Vagina (tissue), 2 donors: ENCODE measurements at places on chromosomes 5 and 9. TPM values are rescaled to one million over a fixed set of nuclear protein-coding genes. Genes with fewer than 3 reads are reported as not detected.
A peak's percentile ranks its signal among the peaks of the same experiment; 100 is the strongest.

- H3K36me3 ChIP-seq = no peaks in the 10 kb centered on the region
- no peaks in the 10 kb centered on the region for H3K4me1 ChIP-seq
- H3K27ac ChIP-seq = no peak overlapping the region
- no peak for DNase-seq
- H3K4me3 ChIP-seq = no peak overlapping the region
- no peaks in the 10 kb centered on the region for H3K27me3 ChIP-seq
Observed at GRCh38 chr5:40364441-40364840, 315.3 kb upstream of the PTGER4 start.

DNA sequence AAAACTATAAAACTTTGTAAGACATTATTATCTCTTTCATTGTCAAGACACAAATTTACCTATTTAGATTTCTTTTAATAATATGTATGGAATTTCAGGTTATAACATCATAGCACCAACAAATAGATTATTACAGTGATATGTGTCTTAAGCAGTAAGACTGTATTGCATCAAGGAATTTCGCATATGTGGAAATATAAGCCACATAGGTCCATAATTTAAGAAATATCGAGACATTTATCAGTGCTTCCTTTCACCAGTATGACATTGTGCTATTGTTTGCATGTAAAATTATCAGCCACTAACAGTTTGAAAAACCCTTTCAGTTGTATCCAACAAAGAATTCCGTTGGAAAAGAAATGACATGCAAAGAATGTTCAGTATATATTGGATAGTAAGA is 186.7 kb upstream of the RASA1 start:
- no peak overlapping the region for H3K4me3 ChIP-seq
- DNase-seq = no peak
- H3K27ac ChIP-seq = no peak overlapping the region
- H3K4me1 ChIP-seq = no peaks in the 10 kb centered on the region

The MARCHF11 gene
- not detected for total RNA-seq

GRCh38 chr9:38331141-38331540 is 61.4 kb upstream of the ALDH1B1 start:
- no peaks in the 10 kb centered on the region for H3K4me1 ChIP-seq
- peak; percentile 37 for DNase-seq
- H3K27ac ChIP-seq = no peak overlapping the region
- H3K27me3 ChIP-seq = no peaks in the 10 kb centered on the region

The GPRIN1 gene
- 0.49 TPM for total RNA-seq

The SLC6A19 gene
- total RNA-seq = not detected

- H3K27ac ChIP-seq = no peak overlapping the region
- no peaks in the 10 kb centered on the region for H3K27me3 ChIP-seq
- no peaks in the 10 kb centered on the region for H3K36me3 ChIP-seq
- H3K4me3 ChIP-seq = no peak overlapping the region
- DNase-seq = no peak
- no peaks in the 10 kb centered on the region for H3K4me1 ChIP-seq
Observed at GRCh38 chr9:95927271-95928004, 51.9 kb downstream of the ERCC6L2 start.

- peak overlapping the region; percentile 93 for H3K27ac ChIP-seq
- H3K4me1 ChIP-seq = peaks cover 56% of the 10 kb centered on the region
- H3K36me3 ChIP-seq = no peaks in the 10 kb centered on the region
- peak overlapping the region; percentile 99 for H3K4me3 ChIP-seq
- no peak for DNase-seq
Observed at GRCh38 chr9:93098236-93098946, 2.4 kb downstream of the CARD19 start.

DNA sequence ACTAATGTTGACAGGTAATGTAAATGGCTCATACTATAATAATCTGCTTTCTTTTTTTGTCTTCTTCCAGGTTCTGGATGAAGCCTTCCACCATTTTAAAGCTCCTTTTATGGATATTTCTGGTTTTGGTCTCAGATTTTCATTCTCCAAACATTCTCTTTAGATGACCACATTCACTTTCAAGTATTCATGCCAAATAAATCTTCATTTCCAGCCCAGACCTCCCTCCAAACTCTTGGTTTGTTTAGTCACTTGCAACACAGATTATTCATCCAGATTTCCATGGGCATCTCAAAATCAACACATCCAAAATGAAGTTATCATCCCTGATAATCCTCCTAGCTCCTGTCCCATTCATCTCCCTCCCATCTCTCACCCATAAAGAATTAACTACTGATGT is 40.3 kb upstream of the SVEP1 start:
- DNase-seq = no peak
- H3K4me1 ChIP-seq = no peaks in the 10 kb centered on the region

DNA sequence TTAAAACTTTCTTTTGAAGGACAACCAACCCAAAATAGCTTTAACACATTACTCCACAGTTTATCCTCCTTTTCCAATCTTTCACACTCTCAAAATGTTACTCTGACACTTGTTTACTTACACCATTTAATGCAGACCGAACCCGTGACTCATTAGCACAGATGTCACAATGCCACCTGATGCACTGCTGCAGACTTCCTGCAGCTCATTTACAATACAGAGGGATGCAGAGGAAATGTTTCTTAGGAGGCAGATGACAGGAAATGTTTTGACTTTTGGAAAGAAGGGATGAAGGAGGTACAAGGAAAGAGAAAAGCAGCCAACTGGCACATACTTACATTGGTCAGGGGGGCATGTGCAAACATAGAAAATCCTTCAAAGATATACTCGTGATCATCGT is 39.0 kb downstream of the DROSHA start:
- no peaks in the 10 kb centered on the region for H3K27me3 ChIP-seq
- H3K4me3 ChIP-seq = no peak overlapping the region
- no peak for DNase-seq
- no peaks in the 10 kb centered on the region for H3K4me1 ChIP-seq

The PCDHGA10 gene
- total RNA-seq = 10.6 TPM

GRCh38 chr5:106737111-106737510 is 933.6 kb downstream of the EFNA5 start:
- no peak overlapping the region for H3K27ac ChIP-seq
- H3K27me3 ChIP-seq = no peaks in the 10 kb centered on the region
- no peaks in the 10 kb centered on the region for H3K4me1 ChIP-seq
- DNase-seq = no peak

DNA sequence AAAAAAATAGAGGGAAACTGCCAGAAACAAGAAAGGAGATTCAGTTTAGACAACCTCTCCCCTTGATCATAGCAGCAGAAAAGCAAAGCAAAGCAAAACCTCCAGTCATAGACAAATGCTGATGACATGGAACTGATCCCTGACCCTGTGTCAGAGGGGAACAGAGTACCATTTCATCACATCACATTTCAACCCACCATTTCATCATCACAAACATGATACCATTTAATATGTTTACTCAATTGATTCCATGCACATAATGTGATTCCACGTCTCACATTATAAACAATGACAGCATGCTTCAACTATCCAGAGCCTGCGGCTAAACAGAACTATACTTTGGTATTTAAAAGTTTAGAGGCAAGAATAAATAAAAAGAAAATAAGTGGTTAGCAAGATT is 28.7 kb upstream of the ACOT12 start:
- H3K27me3 ChIP-seq = no peaks in the 10 kb centered on the region
- H3K4me1 ChIP-seq = peaks cover 26% of the 10 kb centered on the region
- no peak for DNase-seq
- H3K4me3 ChIP-seq = no peak overlapping the region
- H3K36me3 ChIP-seq = no peaks in the 10 kb centered on the region

The CXCL14 gene
- total RNA-seq = 62.1 TPM

DNA sequence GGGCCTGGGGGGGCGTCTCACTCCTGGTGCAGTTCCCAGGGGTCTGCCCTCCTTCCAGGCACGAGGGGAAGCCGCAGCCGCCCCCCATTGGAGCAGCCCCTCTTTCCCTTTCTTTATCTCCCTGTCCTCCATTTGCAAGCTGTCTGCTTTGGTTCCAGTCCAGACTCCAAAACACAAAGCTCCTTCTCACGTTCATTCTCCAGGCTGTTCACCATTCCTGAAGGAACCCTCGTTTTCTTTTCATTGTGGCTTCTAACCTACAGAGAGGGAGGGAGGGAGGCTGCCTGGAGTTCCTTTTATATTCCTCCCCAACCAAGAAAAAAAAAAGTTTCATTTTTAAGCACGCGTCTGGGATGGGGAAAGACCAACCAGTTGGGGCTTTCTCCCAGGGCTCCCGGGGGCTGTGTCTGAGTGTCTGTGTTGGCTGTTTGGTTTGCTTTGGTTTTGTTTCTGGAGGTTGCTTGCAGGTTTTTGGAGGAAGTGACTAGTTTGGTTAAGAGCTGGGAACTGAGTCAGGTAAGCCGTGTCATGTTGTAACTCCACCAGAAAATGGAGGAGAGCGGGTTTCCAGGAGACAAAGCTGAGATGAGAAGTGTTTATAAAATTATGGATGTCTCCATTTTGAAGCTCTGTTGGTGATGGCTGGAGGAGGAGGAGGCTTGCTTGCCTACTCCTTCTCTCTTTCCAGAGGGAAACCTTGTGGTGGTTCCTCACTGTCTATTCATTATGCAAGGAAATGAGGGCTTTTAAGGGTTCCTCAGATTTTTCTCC is 1.6 kb downstream of the ZNF462 start:
- H3K36me3 ChIP-seq = no peaks in the 10 kb centered on the region
- H3K27ac ChIP-seq = peak overlapping the region; percentile 91
- DNase-seq = no peak
- no peaks in the 10 kb centered on the region for H3K27me3 ChIP-seq

- no peak for DNase-seq
- H3K27me3 ChIP-seq = no peaks in the 10 kb centered on the region
- no peaks in the 10 kb centered on the region for H3K4me1 ChIP-seq
- no peak overlapping the region for H3K27ac ChIP-seq
- H3K4me3 ChIP-seq = no peak overlapping the region
- peaks cover 49% of the 10 kb centered on the region for H3K36me3 ChIP-seq
Observed at GRCh38 chr9:136831002-136831719, 11.1 kb upstream of the AJM1 start.

The PCDHGC4 gene
- total RNA-seq = 4.9 TPM

GRCh38 chr9:134618163-134618832 is 23.3 kb upstream of the COL5A1 start:
- H3K27ac ChIP-seq = no peak overlapping the region
- H3K4me1 ChIP-seq = no peaks in the 10 kb centered on the region
- no peaks in the 10 kb centered on the region for H3K27me3 ChIP-seq
- no peaks in the 10 kb centered on the region for H3K36me3 ChIP-seq
- H3K4me3 ChIP-seq = no peak overlapping the region

GRCh38 chr5:42587096-42587723 is 164.0 kb downstream of the GHR start:
- H3K36me3 ChIP-seq = no peaks in the 10 kb centered on the region
- peak overlapping the region; percentile 67 for H3K27ac ChIP-seq
- DNase-seq = no peak
- no peak overlapping the region for H3K4me3 ChIP-seq
- H3K4me1 ChIP-seq = peaks cover 37% of the 10 kb centered on the region

- no peak for DNase-seq
- H3K27ac ChIP-seq = peak overlapping the region; percentile 79
- H3K36me3 ChIP-seq = no peaks in the 10 kb centered on the region
- no peaks in the 10 kb centered on the region for H3K27me3 ChIP-seq
Observed at GRCh38 chr5:82348784-82349425, 70.8 kb upstream of the RPS23 start.

- H3K36me3 ChIP-seq = no peaks in the 10 kb centered on the region
- DNase-seq = no peak
- no peak overlapping the region for H3K27ac ChIP-seq
- no peaks in the 10 kb centered on the region for H3K4me1 ChIP-seq
- H3K4me3 ChIP-seq = no peak overlapping the region
Observed at GRCh38 chr9:22383718-22384117, 62.9 kb upstream of the DMRTA1 start.

The GTF3C5 gene
- total RNA-seq = 53.8 TPM

DNA sequence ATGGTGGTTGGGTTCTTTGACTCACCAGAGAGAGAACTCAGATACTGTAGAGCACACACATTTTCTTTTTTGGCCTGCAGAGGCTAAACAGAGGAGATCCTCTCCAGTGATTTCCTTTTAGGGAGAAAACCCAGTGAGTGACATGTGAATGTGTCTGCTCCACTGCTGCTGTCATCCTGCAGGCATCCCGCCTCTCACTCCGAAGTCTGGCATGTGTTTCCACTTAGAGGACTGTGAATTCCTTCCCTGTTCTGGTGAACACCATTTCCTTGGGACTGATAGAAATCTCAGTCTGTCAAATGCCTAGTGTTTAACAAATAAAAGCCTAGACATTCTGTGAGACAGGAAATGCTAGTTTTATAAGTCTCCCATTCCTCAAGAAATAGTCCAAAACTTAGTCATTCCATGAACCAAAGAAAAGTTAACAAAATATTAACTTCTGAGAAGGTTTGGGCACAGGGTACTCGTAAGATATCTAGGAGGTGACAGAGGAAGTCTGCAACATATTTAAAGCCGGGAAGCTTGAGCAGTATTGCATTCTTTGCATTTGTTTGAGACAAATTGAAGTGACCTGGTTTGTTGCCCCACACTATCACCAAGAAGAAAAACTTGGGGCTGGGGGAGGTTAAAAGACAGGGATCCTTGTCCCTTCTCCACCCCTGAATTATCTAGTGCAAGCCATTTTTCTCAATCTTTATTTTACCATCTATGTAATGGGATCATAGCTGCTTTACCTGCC is 74.9 kb upstream of the NIPAL4 start:
- H3K27ac ChIP-seq = peak overlapping the region; percentile 68
- H3K4me3 ChIP-seq = no peak overlapping the region
- H3K36me3 ChIP-seq = no peaks in the 10 kb centered on the region
- no peak for DNase-seq

DNA sequence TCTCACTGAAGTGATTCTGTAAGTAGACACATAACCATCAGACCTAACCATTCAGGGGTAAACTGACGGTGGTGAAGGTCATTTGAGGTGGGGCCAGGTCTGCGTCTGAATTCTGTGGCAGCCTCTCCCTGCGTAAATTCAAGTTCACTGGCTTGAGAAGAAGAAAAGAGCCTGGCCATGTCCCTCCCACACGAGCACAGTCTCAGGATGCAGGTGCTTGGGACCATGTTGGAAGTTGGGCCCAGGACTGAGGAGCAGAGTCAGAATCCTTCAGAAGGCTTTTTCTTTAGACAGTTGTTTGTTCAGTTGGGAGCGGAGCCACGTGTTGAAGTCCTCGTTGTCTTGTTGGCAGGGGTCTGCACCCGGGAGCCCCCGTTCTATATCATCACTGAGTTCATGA is 24.1 kb downstream of the QRFP start:
- DNase-seq = no peak
- peaks cover 34% of the 10 kb centered on the region for H3K4me1 ChIP-seq
- no peak overlapping the region for H3K4me3 ChIP-seq
- H3K27me3 ChIP-seq = no peaks in the 10 kb centered on the region

The TCF7 gene
- total RNA-seq = 1.7 TPM
